ENCODE measurements at places on chromosomes 4 and X.

DNA sequence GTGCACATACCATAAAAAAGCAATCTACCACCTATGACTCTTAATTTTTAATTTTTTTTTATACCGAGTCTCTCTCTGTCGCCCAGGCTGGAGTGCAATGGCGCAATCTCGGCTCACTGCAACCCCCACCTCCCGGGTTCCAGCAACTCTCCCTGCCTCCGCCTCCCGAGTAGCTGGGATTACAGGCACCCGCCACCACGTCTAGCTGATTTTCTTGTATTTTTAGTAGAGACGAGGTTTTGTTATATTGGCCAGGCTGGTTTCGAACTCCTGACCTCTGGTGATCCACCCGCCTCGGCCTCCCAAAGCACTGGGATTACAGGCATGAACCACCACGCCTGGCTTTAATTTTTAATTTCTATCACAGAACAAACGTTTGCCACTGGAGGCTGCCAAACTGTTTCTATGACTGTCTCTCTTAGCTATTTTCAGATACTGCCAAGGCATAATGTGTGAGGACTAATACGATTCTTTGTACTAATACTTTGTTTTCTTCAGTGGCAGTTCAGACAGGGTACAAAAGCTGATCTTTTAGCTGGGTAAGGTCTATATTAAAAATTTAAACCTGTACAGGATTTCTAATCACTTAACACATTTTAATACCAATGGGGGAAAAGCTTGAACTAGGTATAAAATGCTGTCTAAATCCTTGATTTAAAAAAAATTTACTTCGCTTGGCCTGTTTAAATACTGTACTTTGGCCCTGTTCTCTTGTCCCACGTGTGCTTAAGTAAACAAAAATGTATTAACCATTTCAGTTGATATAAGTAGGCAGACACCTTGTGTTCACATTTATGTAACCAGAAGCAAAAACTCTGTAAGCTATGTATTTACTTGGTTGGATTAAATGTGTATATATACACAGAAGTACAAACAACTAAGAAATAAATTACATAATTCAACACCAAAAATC lies 2.3 kb downstream of the PGRMC2 start:
- no peak for DNase-seq

GRCh38 chr4:137587796-137588195 lies 55.5 kb upstream of the PCDH18 start:
- no peak for DNase-seq

GRCh38 chrX:66018585-66019309 lies 21.1 kb downstream of the VSIG4 start:
- no peak for DNase-seq

GRCh38 chrX:15501506-15501905 lies 899 bp downstream of the BMX start:
- no peak for DNase-seq

GRCh38 chr4:48431401-48431800 lies 51.7 kb upstream of the SLC10A4 start:
- DNase-seq = no peak

DNA sequence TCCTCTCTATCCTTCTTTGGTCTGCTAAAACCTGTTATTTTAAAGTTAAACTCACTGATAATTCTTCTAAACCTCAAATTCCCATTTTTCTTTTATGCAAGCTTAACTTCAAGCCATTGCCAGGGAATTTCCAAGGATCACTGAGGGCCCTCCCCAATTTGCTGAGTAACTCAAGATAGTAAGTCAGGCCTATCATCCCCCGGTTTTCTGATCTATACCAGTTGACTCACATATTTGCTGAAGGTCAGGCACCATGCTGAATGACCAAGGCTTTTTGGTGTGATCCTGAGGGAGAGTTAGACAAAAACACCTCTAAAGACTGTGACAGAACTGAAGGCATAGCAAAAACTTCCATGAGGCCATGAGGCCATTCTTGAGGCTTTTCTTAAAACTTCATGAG lies 1301.9 kb downstream of the PCDH7 start:
- DNase-seq = no peak

DNA sequence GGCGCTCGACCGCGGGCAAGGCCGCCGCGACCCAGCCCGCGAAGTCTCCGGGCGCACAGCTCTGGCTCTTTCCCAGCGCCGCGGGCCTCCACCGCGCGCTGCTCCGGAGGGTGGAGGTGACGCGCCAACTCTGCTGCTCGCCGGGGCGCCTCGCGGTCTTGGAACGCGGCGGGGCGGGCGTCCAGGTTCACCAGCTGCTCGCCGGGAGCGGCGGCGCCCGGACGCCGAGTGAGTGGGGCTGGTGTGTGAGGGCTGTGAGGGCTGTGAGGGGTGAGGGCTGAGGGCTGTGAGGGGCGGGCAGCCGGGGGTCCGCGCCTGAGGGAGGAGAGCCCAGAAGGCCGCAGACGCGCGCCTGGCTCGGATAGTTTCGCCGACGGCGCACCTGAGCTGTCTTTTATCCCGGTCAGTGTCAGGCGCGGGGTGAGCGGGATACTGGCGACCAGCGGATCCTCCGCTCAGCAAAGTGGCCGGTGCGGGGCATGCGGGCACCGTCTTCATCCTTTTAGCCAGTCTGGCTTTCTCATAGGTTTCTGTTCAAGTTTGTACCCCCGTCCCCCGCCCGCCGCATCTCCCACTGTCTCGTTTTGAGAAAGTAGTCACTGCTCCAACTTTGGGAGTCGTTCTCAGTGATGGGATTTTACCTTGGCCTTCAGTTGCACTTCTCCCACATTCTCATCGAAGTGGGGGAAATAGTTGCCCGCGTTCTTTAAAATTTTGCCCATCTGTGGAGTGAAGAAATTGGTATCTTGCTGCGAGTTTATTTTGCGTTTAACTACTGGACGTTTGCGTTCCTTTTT lies 586 bp downstream of the HERC5 start:
- peak; percentile 70 for DNase-seq

DNA sequence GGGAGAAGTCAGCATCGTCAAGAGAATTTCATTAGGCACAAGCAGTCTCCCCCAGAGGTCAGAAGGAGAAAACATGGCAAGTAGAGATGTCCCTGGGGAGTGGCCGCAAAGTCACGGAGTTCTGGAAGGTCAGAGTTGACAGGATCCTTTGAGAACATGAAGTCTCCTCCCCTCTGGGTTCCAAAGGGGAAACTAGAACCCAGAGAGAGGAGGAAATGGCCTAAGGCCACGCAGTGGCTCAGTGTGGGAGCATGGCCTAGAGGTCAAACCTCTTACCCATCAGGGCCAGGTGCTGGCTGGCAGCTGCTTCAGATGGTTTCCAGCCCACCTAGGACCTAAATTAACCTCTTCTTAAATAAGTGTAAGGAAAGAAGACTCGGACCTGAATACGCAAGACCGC lies 884 bp downstream of the IDH3G start:
- no peak for DNase-seq

GRCh38 chrX:148448686-148449085 lies 51.7 kb upstream of the AFF2 start:
- no peak for DNase-seq

DNA sequence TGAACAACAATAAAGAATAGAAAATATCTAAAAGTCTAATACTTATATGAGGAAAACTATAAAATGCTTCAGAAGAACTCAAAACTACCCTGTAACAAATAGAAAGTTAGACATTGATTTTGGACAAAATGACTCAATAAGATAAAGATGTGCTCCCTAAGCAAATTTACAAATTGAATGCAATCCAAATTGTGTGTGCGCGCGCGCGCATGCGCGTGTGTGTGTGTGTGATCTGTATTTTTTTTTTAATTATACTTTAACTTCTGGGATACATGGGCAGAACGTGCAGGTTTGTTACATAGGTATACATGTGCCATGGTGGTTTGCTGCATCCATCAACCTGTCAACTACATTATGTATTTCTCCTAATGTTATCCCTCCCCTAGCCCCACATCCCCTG lies 320.8 kb upstream of the INTU start:
- DNase-seq = no peak

Data from left forelimb (tissue), 1 donor.